ENCODE measurements at places on chromosomes 4 and X. TPM values are rescaled to one million over a fixed set of nuclear protein-coding genes. Genes with fewer than 3 reads are reported as not detected.

DNA sequence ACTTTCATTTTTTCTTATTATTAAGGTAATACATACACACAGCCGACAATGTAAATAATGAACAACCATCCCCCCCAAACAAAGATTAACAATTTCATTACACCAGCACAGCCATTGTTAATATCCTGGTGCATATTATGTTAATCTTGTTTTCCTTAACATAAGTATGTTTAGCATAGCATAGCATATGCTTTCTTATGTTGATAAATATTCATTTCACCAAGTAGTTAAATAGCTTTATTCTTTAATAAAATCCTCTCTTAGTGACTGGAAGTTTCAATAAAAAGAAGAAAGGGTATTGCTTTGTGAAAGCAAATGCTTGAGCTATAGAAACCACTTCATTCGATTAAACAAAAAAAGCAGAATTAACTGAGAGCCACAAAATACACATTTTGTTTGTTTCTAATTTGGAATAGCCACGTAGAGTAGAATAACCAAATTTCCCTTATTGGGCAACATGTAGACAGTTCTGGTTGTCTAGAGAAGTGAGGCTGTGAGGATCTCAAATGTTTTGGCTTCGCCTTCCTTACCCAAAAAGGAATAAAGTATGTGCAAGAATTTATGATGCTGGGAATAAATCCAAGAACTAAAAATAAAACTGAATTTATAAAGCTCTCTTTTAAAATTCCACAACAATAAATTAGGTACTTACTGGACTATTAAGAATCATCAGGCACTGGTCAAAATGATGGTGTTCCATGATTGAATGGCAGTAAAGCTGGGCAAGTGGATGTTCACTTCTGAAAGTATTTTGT is 118.0 kb downstream of the PDE5A start:
- no peak overlapping the region for H3K4me3 ChIP-seq
- no peaks in the 10 kb centered on the region for H3K27me3 ChIP-seq
- peaks cover 29% of the 10 kb centered on the region for H3K36me3 ChIP-seq

DNA sequence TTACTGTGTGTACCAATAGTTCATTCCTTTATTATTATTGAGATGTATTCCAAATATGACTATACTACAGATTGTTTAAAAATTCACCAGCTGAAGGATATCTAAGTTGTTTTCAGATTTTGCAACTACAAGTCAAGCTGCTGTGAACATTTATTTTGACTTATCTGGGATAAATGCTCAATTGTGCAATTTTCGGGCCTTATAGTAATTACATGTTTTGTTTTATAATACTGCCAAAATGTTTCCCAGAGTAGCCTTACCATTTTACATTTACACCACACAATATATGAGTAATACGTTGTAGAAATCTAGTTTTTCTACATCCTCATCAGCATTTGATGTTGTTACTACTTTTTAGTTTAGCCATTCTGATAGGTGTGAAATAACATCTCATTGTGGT is 179.6 kb downstream of the ANTXR2 start:
- no peaks in the 10 kb centered on the region for H3K36me3 ChIP-seq
- no peak for DNase-seq
- no peaks in the 10 kb centered on the region for H3K27me3 ChIP-seq
- no peak overlapping the region for H3K4me3 ChIP-seq

- no peak overlapping the region for H3K27ac ChIP-seq
- H3K36me3 ChIP-seq: no peaks in the 10 kb centered on the region
- no peak for DNase-seq
- H3K27me3 ChIP-seq: no peaks in the 10 kb centered on the region
Observed at GRCh38 chr4:111631215-111631999, 513.8 kb upstream of the FAM241A start.

DNA sequence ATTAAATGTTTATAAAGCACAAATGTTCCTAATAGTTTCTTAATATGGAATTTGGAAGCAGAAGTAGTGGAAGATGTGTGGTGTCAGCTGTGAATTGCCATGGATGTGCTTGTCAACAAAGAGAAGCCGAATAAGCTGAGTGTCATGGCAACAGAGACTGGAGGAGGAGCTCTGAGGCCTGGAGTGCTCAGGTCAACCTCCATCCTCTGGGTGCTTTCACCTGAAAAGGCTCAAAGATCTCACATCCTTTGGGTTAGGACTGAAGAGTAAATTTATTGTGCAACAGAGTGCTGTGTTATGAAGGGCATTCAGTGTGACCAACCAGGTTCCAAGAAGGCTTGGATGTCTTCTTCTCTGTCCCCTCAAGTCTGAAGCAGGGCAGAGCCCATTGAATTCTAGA is 18.7 kb downstream of the SGMS2 start:
- H3K4me1 ChIP-seq: no peaks in the 10 kb centered on the region
- DNase-seq: no peak
- no peak overlapping the region for H3K27ac ChIP-seq
- peaks cover 3% of the 10 kb centered on the region for H3K27me3 ChIP-seq

DNA sequence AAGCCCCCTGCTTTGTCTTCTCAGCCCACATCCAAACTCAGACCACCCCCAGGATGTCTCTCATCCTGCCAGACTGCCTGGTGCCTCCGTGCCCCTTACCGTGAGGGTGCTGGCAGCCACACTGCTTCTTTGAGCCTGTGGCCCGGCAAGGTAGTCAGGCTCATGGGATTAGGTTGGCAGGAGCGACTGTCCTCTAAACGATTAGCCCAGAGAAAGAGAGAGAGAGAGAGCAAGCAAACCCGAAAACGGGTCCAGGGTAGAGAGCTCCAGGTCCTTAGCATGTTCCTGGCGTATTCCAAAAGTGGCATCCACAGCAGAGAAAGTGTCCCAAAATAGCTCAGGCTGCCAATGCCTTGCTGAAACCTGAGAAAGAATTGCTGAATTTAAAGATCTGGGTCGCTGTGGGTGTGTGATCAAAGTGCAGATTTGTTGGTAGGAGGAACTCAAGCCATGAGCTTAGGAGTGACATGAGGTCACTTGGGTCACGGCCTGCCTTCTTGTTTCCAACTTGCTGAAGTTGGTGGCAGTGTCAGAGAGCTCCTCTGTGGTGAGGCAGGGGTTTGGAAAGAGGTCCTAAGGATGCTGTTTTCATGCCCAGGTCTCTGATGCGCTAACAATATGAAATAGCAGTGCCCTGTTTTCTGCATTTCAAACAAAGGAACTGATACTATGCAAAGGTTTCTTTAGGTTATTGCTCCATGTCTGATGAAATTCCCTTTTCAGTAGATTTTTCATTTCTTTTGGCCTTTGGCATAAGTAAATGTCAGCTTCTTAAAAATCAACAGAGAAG is 81.6 kb downstream of the RTL9 start:
- no peak for DNase-seq
- no peaks in the 10 kb centered on the region for H3K27me3 ChIP-seq
- no peak overlapping the region for H3K4me3 ChIP-seq

Gene CD38
- total RNA-seq: 9.9 TPM
